ENCODE measurements at places on chromosomes 12 and 14.

GRCh38 chr12:98418357-98419075 lies 96.9 kb upstream of the TMPO start:
- peak; percentile 87 for DNase-seq

- no peak for DNase-seq
Measured at GRCh38 chr12:48777501-48778400, 11.1 kb downstream of the ADCY6 start.

GRCh38 chr12:40171501-40171900 lies 53.3 kb upstream of the LRRK2 start:
- DNase-seq: peak; percentile 16

DNA sequence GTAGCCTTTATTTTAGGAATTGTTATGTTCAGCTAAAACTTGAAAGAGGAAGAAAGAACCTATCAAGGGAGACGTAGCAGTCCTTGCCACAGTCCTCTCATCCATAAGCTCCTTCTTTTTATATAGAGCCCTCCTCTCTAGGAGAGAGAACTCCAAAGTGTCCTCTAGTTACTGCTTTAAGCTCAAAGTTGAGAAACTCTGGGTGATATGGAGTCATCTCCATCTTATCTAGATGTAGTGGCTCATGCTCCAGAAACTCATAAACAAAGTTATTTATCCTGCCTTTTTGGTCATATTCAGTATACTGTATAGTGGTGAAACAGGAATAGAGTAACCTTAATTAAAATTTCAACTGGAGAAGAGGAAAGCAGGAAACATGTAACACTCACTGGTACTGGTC lies 90.4 kb upstream of the ATF7IP start:
- no peak for DNase-seq

- DNase-seq: no peak
Measured at GRCh38 chr12:128073937-128074336, 193.0 kb upstream of the TMEM132C start.

DNA sequence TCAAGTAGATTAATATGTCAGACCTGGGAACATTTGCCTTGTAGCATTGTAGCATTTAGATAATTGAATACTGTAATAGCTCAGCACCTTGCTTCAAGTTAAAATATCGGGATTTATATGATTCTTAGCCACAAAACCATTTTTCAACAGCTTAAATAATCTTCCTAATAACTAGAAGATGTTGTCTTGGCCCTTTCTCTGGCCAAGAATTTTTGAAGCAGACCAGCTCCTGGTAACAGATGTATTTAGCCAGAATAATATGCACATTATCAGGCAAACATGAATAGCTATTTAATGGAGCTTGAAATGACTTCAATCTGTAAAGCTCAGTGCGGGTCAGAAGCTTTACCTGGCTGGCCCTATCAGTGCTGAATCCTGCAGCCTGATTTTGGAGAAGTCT lies 913.1 kb downstream of the AACS start:
- DNase-seq: no peak

DNA sequence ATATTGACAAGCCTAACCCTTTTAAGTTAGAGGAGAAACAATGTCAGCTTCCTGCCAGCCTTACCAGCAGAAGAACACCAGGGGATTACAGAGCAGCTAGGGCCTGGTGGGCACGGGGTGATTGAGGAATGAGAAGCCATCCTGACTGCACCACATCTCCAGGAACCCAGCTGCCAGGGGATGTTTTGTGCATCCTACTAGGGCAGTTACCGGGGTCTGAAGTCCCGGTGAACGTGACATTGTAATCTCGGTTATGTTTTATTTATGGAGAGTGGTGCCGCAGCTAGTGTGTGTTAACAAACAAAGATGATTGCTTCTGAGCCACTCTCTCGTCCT lies 115.9 kb downstream of the BCL11B start:
- DNase-seq: no peak

- DNase-seq: no peak
Measured at GRCh38 chr12:132190012-132190755, 45.9 kb downstream of the NOC4L start.

Data from HT1080 (cell line).